ENCODE measurements at places on chromosomes 12 and 14. TPM values are rescaled to one million over a fixed set of nuclear protein-coding genes. Genes with fewer than 3 reads are reported as not detected.
A peak's percentile ranks its signal among the peaks of the same experiment; 100 is the strongest.

The FOXN4 gene
- total RNA-seq, result not detected

GRCh38 chr12:102369876-102370275 is 110.5 kb downstream of the IGF1 start:
- H3K36me3 ChIP-seq, result no peaks in the 10 kb centered on the region
- peaks cover 2% of the 10 kb centered on the region for H3K27me3 ChIP-seq
- H3K4me3 ChIP-seq, result no peak overlapping the region
- no peak for DNase-seq
- H3K27ac ChIP-seq, result no peak overlapping the region

The OAS3 gene
- total RNA-seq, result 19.1 TPM

DNA sequence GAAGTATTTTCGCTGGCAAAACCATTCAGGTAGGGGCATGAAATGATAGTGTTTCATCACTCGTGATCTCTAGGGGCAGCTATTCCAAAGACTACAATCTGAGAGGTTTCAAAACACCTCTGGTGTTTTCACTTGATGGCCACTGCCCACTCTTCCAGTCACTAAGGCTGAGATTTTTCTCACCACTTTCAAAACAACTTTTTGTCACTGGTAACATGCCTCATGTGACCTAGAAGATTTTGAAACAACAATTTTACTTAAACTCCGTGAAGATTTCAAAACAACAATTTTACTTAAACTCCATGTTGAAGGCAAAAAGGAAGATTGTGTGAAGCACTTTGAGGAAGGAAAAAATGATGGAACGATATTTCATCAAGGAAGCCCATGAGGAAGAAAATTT is 1.2 kb upstream of the IRAK3 start:
- no peak overlapping the region for H3K27ac ChIP-seq
- H3K4me1 ChIP-seq, result no peaks in the 10 kb centered on the region
- H3K4me3 ChIP-seq, result no peak overlapping the region
- no peaks in the 10 kb centered on the region for H3K27me3 ChIP-seq
- DNase-seq, result no peak

- DNase-seq, result peak; percentile 34
- H3K36me3 ChIP-seq, result peaks cover 8% of the 10 kb centered on the region
- no peaks in the 10 kb centered on the region for H3K27me3 ChIP-seq
Measured at GRCh38 chr12:123471374-123472068, 13.6 kb downstream of the SNRNP35 start.

The PDE3A gene
- total RNA-seq, result 99.3 TPM

The PSMC1 gene
- 82.8 TPM for total RNA-seq

The GYS2 gene
- total RNA-seq, result 0.15 TPM

DNA sequence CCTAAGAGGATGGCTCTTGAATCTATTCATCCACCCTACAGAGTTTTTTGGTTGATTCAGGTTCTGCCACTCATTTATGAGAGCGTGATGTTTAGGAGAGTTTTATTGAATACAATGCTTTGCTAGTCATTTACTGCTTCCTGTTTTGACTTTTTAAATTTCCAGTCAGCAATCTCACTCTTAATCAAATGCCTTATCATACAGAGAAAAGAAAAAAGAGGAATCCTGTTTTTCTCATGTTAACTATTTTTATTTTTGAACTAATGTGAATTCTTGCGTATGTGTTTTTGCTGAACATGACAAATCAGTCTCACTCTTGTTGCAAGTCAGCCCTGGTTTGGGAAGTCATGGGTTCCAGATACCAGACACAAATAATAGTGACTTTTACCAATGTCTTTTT is 22.1 kb upstream of the LGMN start:
- H3K4me1 ChIP-seq, result no peaks in the 10 kb centered on the region
- no peaks in the 10 kb centered on the region for H3K36me3 ChIP-seq
- no peaks in the 10 kb centered on the region for H3K27me3 ChIP-seq
- DNase-seq, result no peak
- no peak overlapping the region for H3K27ac ChIP-seq
- no peak overlapping the region for H3K4me3 ChIP-seq

DNA sequence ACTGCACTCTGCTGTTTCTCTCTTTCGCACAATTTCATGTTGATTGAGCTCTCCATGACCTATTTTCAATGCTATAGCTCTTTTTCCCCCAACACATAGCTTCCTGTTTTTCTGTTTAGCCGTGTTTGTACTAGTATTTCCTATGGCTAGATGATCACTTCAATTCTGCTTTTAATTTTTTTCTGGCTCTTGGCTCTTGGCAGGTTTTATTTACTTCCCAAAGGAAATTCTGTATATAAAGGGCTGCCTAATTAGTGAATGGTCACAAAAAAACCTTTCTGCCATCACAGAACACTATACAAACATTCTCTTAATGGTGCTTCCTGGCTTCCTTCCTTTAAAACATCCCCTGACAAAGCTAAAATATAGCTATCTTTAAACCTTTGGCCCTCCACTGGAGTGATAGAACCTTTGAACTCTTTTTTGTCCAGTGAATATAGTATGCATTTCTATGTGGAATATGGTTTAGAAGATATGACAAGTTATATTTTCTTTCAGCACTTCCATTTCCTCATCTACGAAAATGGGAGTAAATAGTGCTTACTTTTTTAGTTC is 88.2 kb downstream of the RASSF9 start:
- no peak overlapping the region for H3K4me3 ChIP-seq
- no peak for DNase-seq
- no peaks in the 10 kb centered on the region for H3K4me1 ChIP-seq
- no peaks in the 10 kb centered on the region for H3K36me3 ChIP-seq

The TMEM179 gene
- total RNA-seq, result not detected

DNA sequence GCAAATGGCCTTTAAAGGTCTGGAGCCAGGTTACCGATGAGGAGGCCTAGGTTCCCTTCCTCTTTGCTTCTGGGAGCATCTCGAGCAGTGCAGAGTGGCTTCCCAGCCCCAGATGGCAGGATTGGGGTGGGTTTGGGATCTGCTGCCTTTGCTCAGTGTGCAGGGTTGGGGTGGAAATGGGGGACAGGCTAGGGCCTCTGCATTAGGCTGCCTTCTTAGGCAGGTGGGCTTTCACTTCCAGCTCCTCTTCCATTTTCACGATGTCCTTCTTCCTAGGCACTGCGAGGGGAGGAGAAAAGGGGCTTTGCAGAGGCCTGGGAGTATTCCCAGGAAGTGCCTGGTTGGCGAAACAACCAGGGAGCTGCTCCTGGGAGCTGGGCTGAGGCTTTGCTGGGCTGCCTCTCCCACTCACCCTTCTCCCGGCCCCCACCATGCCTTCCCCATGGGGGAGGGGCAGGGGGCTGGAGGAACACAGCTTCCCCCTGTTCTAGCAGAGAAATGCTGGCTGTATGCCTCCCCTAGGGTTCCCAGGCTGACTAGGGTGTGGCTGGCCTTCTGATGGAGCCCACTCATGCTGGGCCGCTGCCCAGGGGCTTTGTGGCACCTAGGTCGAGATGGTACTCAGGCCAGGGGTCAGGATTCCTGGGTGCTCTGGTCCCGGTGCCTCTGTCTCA is 2.4 kb downstream of the NR4A1 start:
- no peak for DNase-seq
- H3K27me3 ChIP-seq, result no peaks in the 10 kb centered on the region
- no peak overlapping the region for H3K4me3 ChIP-seq
- H3K27ac ChIP-seq, result no peak overlapping the region
- H3K4me1 ChIP-seq, result no peaks in the 10 kb centered on the region
- H3K36me3 ChIP-seq, result peaks cover 3% of the 10 kb centered on the region

DNA sequence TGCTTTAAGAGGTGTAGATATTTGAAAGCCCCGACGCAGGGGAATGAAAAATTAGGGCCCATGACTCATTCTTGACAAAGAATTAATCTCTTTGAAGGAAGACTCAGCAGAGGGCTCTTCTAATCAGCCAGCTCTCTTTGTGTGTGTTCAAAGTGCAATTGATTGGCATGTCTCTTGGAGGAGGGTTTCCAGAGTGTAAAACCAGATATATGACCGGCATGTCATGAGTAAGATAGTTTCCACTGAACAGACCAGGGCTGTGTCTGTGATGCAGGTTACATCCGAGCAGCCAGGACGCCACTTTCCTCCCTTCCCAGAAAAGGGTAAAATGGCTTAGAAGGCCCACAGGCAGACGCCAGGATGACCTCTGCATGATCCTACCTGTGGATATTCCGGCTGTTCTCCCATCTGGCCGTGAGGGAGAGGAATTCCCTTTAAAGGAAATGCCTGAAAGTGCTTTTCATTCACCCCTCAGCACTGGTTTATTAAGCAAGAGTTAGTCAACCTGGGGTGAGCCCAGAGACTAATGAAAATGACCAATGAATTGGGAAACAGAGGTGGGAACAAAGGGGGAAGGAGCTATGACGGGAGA is 7.2 kb upstream of the KRT75 start:
- no peaks in the 10 kb centered on the region for H3K4me1 ChIP-seq
- no peaks in the 10 kb centered on the region for H3K36me3 ChIP-seq
- H3K4me3 ChIP-seq, result no peak overlapping the region
- H3K27me3 ChIP-seq, result no peaks in the 10 kb centered on the region
- no peak overlapping the region for H3K27ac ChIP-seq
- no peak for DNase-seq

The ALDH1L2 gene
- 17.2 TPM for total RNA-seq

DNA sequence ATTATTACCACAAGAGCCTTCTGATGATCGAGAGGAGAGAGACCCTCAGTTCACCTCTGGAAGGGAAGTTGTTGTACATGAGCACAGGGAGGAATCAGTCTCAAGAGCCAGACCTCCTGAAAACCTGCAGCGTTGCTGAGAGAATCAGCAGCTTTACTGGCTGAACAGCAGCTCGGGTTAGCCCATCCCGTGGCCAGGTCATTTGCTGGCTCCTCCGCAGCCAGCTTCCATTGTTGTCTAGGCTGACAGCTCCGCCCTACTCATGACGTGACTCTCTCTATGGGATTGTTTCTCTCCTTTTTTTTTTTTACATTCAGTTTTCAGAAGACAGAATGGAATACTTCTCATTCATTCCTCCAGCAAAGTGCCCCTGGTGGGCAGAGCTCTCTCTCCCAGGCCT is 69.9 kb downstream of the TGFB3 start:
- H3K27ac ChIP-seq, result no peak overlapping the region
- H3K4me1 ChIP-seq, result no peaks in the 10 kb centered on the region
- H3K36me3 ChIP-seq, result no peaks in the 10 kb centered on the region
- no peak overlapping the region for H3K4me3 ChIP-seq
- H3K27me3 ChIP-seq, result no peaks in the 10 kb centered on the region
- DNase-seq, result no peak

DNA sequence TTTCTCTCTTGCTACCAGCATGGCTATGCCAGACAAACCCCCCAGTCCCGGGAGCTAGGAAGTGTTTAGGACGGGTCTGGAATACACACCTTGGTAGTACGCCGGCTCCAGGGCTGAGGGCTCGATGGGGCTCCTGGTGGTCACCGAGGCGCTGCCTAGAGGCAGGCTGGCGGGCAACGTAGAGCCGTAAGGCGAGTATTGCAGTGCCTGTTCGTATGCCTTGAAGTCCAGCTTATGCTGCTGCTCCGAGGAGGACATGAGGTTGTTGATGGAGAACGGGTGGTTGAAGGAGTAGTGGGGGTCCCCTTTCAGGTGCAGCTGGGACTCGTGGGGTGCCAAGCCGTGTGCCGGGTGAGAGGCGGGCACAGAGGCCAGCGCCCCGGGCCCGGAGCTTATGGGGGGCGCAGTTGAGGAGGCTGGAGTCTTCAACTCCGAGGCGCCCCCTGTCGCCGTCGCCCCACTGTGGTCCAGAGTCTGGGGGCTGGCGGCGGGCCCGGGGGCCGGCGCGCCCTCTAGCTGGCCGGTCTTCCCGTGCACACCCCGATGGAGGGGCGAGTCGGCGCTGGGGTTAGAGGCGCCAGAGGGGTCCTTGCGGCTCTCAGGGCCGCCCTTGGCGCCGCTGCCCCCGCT is 3.6 kb downstream of the FOXA1 start:
- H3K4me1 ChIP-seq, result no peaks in the 10 kb centered on the region
- no peaks in the 10 kb centered on the region for H3K36me3 ChIP-seq
- DNase-seq, result no peak
- no peak overlapping the region for H3K27ac ChIP-seq

The TMBIM6 gene
- total RNA-seq, result 290 TPM

DNA sequence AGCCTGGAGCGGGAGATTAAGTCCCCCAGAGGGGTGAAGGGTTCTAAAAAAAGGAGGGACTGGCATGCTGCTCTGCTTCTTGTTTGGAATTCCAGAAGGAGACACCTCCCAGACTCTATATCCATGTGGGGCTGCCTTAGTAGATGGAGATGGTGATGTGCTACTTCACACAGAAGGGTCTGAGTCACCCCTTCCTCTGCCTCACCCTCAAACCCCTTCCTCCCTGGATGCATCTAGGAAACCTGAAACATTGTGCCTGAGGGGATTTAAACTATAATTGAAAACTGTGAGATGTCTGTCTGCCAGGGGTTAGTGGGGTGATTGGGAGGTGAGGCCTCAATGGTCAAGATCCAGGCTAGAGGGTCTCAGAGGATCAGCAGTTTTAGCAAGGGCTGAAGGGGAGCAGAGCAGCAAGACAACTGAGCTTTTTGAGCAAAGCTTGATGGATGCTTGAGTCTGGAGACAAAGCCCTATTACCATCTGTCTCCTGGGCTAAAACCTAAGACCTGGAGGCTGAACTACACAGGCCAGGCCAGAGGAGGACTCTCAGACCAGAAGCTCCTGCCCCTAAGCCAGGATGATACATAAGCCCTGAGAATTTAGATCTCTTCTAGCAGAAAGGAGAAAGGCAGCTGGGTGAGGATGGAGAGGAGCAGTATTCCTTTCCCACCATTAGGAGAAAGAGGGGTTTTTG is 314.7 kb upstream of the ATP2B1 start:
- DNase-seq, result no peak
- H3K27ac ChIP-seq, result no peak overlapping the region
- H3K36me3 ChIP-seq, result no peaks in the 10 kb centered on the region
- no peaks in the 10 kb centered on the region for H3K4me1 ChIP-seq
- H3K4me3 ChIP-seq, result no peak overlapping the region

The SPSB2 gene
- total RNA-seq, result 4.2 TPM

DNA sequence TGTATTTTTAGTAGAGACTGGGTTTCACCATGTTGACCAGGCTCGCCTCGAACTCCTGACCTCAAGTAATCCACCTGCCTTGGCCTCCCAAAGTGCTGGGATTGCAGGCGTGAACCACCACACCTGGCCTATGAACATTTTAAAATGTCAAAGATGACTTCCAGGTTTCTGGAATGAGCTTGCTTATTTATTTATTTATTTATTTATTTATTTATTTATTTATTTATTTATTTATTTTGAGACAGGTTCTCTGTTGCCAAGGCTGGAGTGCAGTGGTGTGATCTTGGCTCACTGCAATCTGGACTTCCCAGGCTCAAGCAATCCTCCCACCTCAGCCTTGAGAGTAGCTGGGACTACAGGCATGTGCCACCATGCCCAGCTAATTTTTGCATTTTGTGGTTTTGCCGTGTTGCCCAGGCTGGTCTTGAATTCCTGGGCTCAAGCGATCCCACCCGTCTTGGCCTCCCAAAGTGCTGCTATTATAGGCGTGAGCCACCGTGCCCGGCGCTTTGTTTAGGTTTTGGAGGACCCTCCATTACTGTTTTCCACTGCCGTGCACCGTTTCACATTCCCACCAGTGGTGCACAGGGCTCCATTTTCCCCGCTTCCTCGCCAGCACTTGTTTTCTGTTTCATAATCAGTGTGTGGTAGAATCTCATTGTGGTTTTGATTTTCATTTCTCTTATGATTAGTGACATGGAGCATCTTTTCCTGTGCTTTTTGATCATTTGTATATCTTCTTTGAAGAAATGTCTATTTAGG is 6.4 kb upstream of the CFAP251 start:
- H3K27me3 ChIP-seq, result no peaks in the 10 kb centered on the region
- H3K27ac ChIP-seq, result no peak overlapping the region
- no peak for DNase-seq
- H3K36me3 ChIP-seq, result no peaks in the 10 kb centered on the region
- no peak overlapping the region for H3K4me3 ChIP-seq
